Upper lobe of right lung (tissue), 1 donor: ENCODE measurements at places on chromosomes 1 and 21. TPM values are rescaled to one million over a fixed set of nuclear protein-coding genes. Genes with fewer than 3 reads are reported as not detected.

SDHB gene
- 79.3 TPM for total RNA-seq

WDR64 gene
- total RNA-seq: not detected

GPR25 gene
- 0.32 TPM for total RNA-seq

MANEAL gene
- 6.9 TPM for total RNA-seq

DPT gene
- total RNA-seq: 44.7 TPM

SLC37A1 gene
- total RNA-seq: 21.6 TPM

SPRR2B gene
- not detected for total RNA-seq

SCYL3 gene
- 12.0 TPM for total RNA-seq

PFKL gene
- 101 TPM for total RNA-seq

EXO1 gene
- 0.32 TPM for total RNA-seq

LCE2C gene
- not detected for total RNA-seq

KIF17 gene
- total RNA-seq: 4.6 TPM

CACHD1 gene
- total RNA-seq: 31.8 TPM

MPZ gene
- total RNA-seq: 2.5 TPM

KIF26B gene
- total RNA-seq: 3.4 TPM
